NCI-H526 treated with DMSO at 0.1 percent for 48 hours (cell line): ENCODE measurements at places on chromosomes 13 and 19.

GRCh38 chr13:108957369-108958012, 328.1 kb downstream of the MYO16 start:
- DNase-seq, result no peak

- DNase-seq, result no peak
These were observed 234.9 kb upstream of the STARD13 start for GRCh38 chr13:33520468-33520839.

GRCh38 chr13:35763782-35764123, 287.3 kb upstream of the MAB21L1 start:
- DNase-seq, result no peak

GRCh38 chr13:41386211-41386610, 71.1 kb upstream of the RGCC start:
- no peak for DNase-seq

DNA sequence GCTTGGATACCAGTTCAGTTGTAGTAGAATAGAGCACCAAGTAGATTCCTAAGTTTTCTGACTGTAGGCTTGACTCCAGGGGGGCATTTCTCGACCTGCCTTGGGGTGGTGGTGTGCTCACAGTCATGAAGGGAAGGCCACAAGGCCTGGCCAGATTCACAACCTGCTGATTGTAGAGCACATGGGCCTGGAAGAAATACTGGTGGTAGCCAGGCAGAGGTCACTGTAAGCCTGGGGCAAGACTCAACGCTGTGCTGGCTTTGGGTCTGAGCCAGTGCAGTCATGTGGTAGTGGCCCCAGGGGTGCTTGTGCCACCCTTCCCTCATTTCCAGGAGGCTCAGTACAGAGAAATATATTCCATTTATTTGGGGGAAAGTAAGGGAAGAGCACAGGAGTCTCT, 832.3 kb upstream of the SLC10A2 start:
- DNase-seq, result no peak
